Stimulated activated CD4-positive, alpha-beta T cell treated with anti-CD3 and anti-CD28 coated beads, TNF-alpha, amount 100 ng/mL, for 1 hour (primary cell): ENCODE measurements at places on chromosomes 4 and X.

- DNase-seq = no peak
Measured at GRCh38 chr4:89765966-89766365, 71.0 kb downstream of the SNCA start.

GRCh38 chr4:172982151-172982590 lies 186.4 kb upstream of the GALNT7 start:
- DNase-seq = no peak

GRCh38 chrX:132016628-132017430 lies 6.3 kb upstream of the STK26 start:
- no peak for DNase-seq

DNA sequence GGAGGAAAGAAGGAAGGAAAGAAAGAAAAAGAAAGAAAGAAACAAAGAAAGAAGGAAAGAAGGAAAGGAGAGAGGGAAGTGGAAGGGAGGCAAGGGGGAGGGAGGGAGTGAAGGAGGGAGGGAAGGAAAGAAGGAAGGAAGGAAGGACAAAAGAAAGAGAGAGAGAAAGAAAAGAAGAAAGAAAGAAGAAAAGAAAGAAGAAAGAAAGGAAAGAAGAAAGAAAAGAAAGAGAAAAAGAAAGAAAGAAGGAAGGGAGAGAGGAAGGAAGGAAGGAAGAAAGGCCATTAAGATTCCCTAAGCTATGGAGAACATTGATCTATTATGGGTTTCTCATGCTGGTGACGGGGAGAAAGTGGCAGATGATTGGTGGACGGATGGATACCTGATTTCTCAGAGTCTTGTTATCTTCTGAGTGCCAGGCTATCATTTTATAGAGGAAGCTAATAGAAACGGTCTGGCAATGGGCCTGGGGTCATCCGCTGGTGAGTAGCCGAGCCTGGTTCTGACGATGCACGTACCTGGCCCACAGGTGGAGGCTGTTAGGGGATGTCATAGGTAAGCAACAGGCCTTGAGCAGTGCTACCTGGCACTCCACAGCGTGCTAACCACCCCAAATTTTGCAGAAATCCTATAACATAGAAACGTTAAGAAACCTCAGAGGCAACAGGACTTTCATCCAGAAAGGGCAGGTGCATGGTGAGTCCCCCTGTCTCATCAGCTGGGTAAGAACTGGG lies 142.9 kb downstream of the SHOX start:
- DNase-seq = no peak

DNA sequence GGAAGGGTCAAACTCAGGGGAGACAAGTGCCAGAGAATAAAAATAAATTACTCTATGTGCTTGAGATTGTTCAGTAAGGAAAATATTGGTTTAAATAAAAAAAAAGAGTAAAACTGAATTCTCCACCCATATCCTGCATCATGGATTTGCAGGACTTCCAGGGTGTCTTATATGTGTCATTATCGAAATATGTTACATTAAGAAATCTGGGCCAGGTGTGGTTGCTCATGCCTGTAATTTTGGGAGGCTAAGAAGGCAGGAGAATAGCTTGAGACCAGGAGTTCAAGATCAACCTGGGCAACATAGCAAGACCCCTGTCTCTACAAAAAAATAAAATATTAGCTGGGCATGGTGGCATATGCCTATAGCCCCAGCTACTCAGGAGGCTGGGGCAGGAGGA lies 104.9 kb downstream of the PPP3CA start:
- DNase-seq = no peak

DNA sequence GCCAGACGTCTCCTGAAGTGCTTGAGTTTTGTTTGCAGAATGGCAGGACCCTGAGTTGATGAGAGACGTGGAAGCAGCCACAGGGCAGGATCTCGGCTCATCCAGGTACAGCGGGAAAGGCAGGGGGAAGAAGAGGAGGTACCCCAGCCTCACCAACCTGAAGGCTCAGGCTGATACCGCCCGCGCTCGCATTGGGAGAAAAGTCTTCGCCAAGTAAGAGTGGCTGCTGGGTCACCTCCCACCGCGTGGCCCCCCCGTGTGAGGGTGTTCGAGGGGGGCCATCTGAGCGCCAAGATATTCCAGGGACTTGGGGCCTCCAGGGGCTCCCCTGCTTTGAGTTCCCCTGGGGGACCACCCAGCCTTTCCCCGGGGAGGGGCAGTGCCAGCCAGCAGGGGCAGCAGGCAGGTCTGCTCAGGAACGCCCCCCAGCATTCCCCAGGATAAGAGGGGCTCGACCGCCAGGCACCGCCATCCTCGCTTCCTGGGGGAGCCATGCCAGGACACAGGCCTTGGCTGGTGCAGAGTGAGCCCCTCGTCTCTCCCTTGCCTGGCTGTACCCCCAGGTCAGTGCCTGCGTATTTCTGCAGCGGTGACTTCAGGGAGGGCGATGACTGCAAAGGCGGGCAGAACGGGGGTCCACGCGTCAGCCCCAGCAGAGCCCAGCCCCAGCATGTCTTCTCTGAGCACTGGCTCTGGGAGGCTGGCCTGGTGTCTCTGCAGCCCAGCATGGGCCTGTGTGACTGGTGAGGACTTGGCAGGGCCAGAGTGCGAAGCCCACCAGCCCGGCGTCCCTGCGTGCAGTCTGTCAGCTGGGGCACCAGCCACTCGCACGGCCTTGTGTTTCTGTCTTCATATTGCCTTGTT lies 22.3 kb downstream of the NKX1-1 start:
- no peak for DNase-seq

DNA sequence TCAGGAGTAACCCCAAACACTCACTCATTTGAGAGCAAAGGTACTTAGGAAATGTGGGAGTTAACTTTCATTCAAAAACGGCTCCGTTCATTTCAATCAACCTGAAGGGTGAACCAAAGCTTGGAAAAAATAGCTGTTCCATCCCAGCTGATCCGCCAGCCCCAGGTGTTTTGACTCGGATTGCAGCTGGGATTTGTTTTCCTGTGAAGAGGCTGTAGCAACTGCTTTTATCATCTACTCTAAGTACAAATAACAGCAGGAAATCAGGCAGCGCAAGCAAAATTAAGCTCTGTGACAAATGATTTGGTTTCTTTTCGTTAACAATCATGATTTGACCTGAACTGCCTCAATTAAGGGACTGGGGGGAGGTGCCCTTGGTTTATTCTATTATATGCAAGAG lies 154.7 kb downstream of the BEND2 start:
- no peak for DNase-seq

- DNase-seq = no peak
Measured at GRCh38 chrX:125293850-125294780, 25.6 kb upstream of the TEX13C start.

DNA sequence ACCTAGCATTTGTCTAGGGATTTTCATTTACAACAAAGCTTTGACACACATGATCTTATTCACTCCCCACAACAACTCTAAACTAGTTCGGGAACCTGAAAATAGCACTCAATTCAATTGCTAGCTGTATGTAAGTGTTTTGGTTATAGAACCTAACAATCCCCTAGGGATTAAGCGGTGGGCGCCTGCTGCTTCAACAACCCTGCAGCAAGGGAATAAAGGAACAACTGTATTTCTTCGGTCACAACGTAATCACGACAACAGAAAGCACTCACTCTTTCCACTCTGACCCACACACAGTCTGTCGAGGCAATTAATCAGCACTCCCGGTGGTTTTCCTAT lies 674 bp upstream of the DIAPH2 start:
- DNase-seq = no peak

GRCh38 chr4:100391863-100392262 lies 126.0 kb downstream of the EMCN start:
- DNase-seq = no peak

DNA sequence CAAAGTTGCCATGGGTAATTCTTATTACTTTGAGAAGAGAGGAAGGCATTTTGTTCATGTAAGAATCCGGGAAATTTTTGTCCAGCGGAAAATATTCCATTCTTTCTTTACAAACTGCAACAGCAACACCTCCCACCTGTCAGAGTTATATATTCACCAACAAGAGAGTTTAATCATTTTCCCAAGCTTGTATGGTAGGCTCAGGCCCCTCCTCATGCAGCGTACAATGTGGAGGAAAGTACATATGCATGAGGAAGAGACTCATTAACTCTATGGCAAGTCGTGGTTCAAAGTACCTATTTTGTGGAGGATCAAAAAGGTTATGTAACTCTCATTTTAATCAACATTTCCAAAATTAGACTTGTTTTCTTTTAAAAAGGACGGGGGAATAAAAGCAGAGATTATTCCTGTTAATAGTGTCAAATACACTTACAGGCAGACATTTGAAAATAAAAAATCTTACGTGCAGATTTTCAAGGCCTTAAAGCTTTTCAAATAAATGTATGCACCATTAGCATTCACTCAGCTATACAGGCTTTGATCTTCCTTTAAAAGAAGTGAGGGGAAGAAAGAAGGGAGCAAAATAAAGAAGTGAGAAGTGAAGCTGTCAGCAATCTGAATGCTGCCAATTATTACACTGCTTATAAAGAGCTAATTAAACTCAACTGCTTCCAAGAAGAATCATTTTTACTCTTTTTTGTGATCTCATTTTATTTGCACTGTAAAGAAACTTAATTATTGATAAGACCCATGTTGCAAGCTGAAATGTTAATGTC lies 204.8 kb downstream of the FAT4 start:
- no peak for DNase-seq

GRCh38 chr4:88163336-88163735 lies 4.9 kb upstream of the ABCG2 start:
- DNase-seq = no peak

DNA sequence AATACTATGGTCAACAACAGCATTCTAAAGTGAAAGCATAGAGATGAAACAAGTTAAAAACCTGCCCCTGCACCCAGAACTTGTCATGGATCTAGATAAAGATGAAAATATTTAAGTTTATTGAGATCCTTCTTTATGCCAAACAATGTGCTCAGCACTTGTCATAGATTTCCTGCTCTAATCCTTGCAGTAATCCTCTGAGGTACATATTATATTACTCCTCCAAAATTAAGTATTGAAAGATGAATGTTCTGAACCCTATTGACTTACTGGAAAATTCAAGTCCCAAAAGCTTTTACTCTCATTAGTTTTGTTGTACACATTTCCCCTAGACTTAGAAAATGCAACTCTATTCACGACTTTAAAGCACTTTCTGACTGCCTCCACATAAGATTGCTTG lies 35.6 kb downstream of the CAMK2D start:
- no peak for DNase-seq

- no peak for DNase-seq
Measured at GRCh38 chr4:47703956-47704355, 133.9 kb downstream of the CORIN start.

- DNase-seq = no peak
Measured at GRCh38 chr4:183635321-183635720, 23.7 kb downstream of the RWDD4 start.

DNA sequence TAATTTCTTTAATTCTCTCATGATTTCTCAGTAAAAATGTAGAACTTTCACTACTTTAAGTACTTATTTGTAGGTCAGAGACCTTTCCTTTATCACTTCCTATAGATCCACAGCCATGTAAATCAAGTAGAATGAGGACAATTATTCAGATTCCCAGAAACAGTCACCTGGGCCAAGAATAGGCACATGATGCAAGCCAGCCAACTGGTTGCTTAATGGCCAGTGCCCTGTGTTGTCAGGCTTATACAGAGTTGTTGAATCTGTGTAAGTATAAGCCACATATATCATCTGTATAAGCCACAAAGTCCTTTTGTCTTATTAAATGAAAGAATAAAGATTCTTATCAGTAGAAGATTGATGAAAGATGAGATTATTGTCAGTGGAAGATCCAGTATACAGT lies 5.2 kb downstream of the BANK1 start:
- DNase-seq = no peak

GRCh38 chr4:80407246-80407645 lies 71.7 kb downstream of the CFAP299 start:
- no peak for DNase-seq

- DNase-seq = no peak
Measured at GRCh38 chr4:159070742-159071141, 32.1 kb upstream of the RAPGEF2 start.

DNA sequence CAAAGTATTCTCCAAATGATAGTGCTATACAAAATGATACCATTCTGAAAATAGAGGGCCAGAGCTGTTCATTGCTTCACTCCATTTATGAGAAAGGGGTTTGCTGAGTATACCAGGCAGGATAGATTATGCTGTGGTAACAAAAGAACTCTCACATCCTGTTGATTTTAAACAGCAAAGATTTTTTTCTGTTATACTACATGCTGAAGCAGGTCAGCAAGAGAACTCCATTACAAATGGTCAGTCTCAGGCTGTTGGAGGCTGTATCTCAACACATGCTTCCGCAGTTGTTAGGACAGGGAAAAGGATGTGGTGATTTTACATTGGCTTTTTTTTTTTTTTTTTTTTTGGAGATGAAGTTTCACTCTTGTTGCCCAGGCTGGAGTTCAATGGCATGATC lies 13.7 kb upstream of the KLHL5 start:
- no peak for DNase-seq

DNA sequence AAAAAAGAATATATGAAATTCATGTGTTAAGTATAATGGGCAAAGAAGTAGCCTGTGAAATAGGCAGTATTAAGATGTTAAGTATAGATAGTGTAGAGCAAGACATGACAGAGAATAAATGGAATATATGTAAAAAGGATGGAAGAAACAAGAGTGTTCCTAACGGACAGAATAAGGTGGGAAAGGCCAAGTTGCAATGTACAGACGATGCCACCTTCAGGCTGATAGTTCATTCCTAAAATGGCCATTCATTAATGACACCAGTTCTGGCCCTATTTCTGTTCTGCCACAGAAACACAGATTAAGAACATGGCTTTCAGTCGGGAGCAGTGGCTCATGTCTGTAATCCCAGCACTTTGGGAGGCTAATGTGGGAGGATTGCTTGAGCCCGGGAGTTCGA lies 4.4 kb upstream of the FAM184B start:
- no peak for DNase-seq

DNA sequence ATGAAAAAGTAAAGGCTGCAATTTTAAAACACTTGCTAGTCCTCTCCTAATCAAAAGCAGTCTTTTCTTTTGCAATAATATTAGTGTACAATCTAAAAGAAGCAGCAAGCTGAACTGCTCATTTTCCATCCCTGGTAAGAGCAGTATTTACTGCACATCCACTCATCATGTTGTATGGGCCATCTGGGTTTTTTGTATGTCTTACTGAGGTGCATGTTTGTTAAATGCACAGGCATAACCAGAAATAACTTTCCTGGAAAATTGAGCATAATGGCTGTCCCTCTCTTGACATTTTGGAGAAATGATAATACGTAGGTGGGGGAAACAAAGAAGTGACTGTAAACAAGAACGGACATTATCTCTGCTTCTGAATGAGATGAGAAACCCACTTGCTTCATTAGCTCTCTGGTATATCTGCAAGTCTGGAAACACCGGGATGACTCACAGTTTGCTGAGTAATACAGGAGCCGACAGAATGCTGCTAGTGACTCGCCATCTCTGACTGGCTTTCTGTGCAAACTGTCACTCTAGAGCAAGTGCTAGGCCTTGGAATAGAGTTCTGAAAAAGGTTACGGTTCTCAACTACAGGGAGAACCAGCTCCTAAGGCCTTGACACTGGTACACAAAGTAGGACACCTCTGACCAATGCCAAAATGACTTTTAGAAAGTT lies 85.7 kb upstream of the MTM1 start:
- DNase-seq = peak; percentile 7

- DNase-seq = no peak
Measured at GRCh38 chr4:34633241-34633640, 1611.1 kb downstream of the ARAP2 start.
